ENCODE measurements at places on chromosomes 13 and 19.

GRCh38 chr13:51041710-51042109, 69.4 kb downstream of the C13orf42 start:
- DNase-seq = no peak

GRCh38 chr13:48731957-48732569, 78.3 kb downstream of the CYSLTR2 start:
- no peak for DNase-seq

- no peak for DNase-seq
These were observed 22.1 kb downstream of the WTIP start for GRCh38 chr19:34503531-34504272.

DNA sequence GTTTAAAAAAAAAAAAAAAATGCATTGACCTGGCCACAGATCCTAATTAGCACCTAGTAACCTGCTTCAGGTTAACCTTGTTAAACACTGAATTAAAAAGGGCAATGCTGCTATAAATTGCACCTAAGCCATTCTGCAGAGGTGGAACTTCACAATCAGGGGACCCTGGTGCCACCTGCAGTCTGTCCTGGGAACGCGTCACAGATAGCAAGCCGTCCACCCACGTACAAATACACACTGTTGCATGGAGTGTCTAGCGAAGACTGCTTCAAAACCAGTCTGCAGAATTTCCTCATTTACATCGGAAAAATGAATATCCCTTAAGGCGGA, 169.3 kb downstream of the COL4A1 start:
- no peak for DNase-seq

GRCh38 chr13:75321084-75321483, 160.9 kb downstream of the TBC1D4 start:
- no peak for DNase-seq

GRCh38 chr19:45971260-45971902, 2.3 kb downstream of the NOVA2 start:
- no peak for DNase-seq

DNA sequence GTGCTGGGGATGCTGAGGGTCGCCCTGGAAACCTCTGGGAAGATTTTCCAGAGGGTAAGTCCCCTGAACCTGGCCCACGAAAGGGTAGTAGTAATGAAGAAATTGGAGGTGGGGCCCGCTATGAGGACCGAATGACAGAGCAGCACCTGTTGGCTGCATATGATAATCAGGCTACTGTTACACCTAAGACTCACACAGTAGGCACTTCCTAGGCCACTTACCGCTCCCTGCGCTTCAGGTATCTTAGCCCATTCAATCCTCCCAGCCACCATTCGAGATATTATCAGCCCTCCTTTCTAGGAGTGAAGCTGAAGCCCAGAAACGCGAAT, 4.3 kb upstream of the LRFN3 start:
- no peak for DNase-seq

DNA sequence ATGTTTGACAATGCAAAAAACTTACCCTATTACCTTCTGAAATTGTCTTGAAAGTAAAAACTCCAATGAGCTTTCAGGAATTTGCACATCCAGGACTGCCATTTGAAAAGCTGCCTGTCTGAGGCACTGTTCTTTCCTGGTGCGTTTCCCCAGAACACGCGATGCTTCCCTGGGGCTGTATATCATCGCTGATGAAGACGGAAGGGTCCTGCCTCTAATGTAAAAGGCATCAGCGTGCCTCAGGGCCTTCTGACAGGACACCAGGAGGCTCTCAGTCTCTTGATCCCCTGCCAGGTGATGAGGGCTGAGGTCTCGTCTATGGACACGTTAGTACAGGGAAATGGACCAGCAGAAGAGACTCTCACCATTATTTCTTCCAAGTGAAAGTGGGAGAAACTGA, 296.8 kb downstream of the EFNB2 start:
- DNase-seq = no peak

DNA sequence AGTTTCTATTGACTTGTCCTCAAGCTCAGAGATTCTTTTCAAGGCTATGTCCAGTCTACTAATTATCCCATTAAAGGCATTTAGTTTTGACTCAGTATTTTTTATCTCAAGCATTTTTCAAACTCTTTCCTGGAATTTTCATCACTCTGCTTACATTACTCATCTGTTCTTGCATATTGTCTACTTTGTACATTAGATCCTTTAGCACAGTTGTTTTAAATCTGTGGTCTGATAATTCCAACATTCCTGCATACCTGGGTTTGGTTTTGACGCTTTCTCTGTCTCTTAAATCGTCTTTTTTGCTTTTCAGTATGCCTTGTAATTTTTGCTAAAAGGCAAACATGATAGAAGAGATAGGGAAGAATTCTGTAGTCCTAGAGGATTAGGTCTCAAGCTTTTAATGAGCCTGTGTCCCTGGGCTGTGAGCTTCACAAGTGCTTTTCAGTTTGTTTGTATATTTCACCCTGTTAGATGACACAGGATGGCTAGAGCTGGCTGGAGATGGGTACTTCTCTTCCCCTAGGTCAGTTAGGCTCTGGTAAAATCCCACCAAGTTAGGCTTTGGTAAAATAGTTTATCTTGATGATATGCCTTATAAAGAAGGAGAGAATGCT, 46.1 kb upstream of the GPC6 start:
- DNase-seq = no peak

GRCh38 chr13:32737679-32738078, 151.4 kb downstream of the PDS5B start:
- DNase-seq = no peak

GRCh38 chr13:34056733-34057258, 238.8 kb downstream of the RFC3 start:
- no peak for DNase-seq

DNA sequence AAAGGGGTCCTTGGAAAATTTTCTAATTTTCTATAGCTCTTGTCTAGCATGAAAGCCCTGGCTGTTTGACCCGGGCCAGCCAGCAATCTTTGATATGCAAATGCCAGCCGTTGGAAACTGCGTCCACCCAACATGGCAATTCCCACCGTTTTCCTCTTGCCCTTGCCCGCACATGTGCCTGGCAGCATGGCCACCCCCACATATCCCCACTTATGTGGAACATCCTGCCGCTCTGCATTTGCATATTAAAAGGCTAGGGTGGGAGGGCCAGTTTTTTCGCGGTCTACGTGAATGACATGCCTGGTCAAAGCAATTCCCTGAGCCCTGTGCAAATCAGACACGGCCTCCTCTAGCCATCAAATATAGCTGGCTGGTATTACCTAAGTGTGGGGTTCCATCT, 110.3 kb upstream of the TDRD3 start:
- no peak for DNase-seq

DNA sequence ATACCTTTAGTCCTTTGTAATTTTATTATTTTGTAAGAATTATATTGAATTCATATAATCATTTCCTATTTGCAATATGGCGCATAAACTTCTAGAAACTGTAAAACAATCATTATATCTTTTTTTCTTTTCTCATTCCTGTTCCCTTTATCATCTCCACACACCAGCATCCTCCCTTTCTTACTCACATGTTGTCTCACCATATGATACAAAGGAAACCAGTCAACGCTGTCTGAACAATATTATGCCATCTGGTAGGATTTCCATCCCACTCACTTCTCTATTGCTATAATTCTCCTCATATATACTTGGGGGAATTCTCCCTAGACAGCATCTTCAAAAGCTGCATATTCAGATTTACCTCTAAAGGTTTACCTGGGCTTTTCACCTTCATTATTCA, 389.8 kb downstream of the NDFIP2 start:
- DNase-seq = no peak

DNA sequence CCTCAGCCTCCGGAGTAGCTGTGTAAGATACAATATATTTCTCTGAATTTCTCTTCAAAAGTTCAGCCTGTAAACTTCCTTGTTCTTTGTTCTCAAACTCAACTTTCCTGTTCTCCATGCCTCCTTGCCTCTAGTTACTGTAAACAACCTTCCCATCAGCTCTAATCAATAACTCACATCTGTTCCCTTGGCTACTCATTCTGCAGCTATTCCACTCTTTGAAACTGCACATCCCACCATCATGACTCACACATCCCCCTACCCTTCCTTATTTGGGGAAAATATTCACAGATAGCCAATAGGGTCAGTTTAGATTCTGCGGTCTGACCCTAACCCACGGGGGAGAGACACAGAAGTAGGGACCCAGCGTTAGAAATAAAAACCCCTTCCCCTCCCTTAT, 2.0 kb downstream of the ZNF562 start:
- DNase-seq = no peak

- no peak for DNase-seq
These were observed 437.7 kb downstream of the TSHZ3 start for GRCh38 chr19:30911491-30911890.
